ENCODE measurements at places on chromosomes 1 and 21. TPM values are rescaled to one million over a fixed set of nuclear protein-coding genes. Genes with fewer than 3 reads are reported as not detected.

TXNDC12 gene
- total RNA-seq: 40.8 TPM

MSH4 gene
- not detected for total RNA-seq

TRIM46 gene
- 1.4 TPM for total RNA-seq

PDPN gene
- not detected for total RNA-seq

ARHGAP30 gene
- total RNA-seq: 0.07 TPM

ANKRD45 gene
- total RNA-seq: not detected

Measured in A549 treated with RU486 at 1 μM for 4 hours (cell line).